ENCODE measurements at places on chromosomes 7 and 10.

- no peak for DNase-seq
Measured at GRCh38 chr7:43511029-43511428, 71.9 kb upstream of the STK17A start.

GRCh38 chr7:8131694-8132605 lies 130.0 kb downstream of the ICA1 start:
- DNase-seq: no peak

GRCh38 chr10:106424981-106425380 lies 739.5 kb downstream of the SORCS1 start:
- no peak for DNase-seq

GRCh38 chr7:26958834-26959233 lies 94.4 kb upstream of the SKAP2 start:
- no peak for DNase-seq

DNA sequence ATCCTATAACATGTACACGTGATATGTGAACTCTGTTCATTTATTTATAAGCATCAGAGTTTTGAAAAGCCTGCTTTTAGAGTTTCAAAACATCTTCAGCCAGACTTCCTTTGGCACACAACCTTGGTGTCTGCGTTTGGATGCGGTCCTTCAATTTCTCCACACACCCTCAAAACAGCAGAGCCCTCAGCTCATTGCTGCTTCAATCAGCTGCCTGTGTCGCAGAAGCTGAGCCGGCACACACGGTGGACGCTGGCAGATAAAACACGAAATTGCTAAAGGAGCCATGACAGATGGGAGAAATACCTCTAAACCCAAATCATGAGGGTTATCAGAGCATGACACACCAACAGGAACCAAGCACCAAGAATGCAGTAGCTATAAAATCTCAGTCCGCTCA lies 396.4 kb upstream of the AKR1E2 start:
- DNase-seq: no peak

DNA sequence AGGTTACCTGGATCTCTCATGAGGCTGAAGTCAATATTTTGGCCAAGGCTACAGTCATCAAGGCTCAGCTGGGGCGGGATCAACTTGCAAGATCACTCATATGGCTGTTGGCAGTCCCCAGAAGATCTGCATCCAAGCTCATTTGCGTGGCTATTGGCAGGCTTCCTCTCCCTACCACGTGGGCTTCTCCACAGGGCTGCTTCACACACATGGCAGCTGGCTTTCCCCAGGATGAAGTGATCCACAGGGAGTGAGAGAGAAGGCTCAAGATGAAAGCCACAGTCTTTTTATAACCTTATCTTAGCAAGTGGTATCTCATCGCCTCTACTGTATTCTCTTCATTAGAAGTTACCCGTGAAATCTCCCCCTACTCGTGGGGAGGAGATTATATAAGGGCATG lies 167.4 kb downstream of the TMEM26 start:
- peak; percentile 3 for DNase-seq

DNA sequence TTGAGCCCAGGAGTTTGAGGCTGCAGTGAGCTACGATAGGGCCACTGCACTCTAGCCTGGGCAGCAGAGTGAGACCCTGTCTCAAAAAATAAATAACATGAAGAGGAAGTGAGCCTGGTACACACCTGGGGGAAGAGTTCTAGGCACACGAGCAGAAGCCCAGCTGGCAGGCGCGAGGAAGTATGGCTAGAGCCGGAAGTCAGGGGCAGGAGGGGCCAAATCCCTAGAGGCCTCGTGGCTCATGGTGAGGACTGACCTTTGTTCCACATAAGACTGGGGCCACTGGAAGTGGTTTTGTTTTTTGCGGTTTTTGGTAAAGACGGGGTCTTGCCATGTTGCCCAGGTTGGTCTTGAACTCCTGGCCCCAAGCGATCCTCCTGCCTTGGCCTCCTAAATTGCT lies 117.6 kb downstream of the HIP1 start:
- no peak for DNase-seq

DNA sequence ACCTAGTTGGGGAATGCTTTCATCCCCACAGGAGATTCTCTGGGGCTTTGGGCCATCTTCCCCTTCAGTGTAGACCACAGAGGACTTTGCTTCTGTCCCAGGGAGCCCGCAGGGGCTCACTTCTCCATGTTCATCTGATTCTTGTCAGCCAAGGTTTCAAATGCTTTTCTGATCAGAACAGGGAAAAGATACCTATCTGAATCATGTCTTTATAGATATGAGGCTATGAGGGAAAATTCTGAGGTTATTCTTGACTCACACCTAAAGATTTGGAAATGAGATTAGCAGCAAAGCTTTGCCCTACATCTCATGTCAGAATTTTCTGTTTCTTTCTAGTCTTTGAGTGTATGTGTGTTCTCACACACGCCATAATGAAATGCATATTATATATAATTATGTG lies 53.3 kb downstream of the FIGNL1 start:
- DNase-seq: no peak
